ENCODE measurements at places on chromosomes 3 and 15.

- DNase-seq, result no peak
Measured at GRCh38 chr15:69767191-69767590, 314.6 kb downstream of the RPLP1 start.

DNA sequence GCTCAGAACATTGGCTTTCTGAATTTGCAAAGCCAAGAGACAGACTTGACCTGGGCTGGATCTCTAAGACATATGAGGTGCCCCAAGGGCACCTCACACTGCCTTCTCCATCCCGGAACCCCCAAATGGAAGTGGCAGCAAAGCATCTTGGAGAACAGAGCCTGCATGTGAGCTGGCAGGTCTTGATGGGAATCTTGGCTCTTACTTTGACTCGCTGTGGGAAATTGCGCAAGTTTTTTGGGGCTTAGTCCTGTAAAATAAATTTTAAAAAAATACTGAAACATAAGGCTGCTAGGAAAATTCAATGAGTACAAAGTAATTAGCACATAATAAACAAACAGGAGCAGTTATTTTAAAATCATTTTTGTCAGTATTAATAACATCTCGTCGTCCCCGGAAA lies 13.7 kb upstream of the SEC22A start:
- DNase-seq, result no peak

DNA sequence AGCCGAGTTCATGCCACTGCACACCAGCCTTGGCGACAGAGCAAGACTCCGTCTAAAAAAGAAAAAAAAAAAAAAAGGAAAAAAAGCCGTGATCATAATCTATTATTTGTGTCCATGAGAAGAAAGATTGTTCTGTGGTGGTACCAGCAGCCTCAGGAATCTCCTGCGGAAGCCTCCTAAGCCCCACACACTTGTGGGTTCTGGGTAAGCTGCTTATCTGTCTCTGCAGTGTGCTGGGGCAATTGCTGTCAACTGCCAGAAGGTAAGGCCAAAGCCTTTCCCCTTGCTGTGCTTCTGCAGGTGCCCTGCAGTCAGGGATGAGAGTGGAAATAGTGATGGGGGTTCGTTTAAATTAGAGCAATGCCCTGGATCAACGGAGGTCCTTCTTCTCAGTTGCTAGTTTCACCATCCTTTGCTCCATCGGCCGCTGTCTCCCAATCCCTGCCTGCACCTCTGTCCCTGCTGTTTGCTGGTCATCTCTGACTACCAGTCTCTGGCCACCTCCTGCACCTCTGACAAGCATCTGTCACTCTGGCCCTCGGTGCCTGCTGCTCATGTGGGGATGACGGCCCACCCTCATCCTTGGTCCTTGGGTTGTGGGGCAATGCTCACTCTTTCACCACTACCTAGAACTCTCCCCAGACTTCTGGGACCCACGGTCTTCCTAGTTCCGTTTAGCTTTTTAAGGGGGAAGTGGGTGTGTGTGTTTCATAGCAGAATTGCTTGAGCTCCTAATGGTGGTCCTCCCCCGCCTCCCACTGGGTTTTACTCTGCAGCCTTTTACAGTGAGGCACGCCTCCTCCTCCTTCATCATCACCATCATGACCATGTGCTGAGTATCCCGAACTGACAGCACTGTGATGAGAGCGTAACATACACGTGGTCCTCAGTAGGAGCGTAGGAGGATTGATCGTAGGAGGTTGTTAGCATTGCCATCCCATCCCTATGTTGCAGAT lies 25.5 kb downstream of the CHRD start:
- no peak for DNase-seq

GRCh38 chr3:170102431-170102830 lies 64.6 kb downstream of the GPR160 start:
- no peak for DNase-seq

DNA sequence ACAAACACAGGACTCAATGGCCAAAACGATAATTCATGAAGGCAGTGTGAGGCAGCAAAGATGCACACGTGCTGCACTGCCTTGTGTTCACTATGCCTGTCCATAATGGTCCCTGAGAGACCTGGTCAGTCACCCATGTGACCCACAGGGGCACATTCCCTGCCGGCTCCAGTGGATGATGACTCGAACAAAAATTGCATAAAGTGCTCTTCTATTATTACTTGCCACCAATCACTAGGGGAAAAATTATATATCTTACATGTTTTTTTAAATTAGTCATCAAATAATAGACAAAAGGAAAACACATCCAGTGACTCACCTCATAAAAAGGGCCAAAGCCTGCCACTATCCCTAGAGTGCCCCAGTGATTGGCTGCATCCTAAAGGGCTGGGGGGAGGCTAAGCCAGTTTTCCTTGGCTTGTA lies 47.5 kb downstream of the UBP1 start:
- DNase-seq, result no peak

DNA sequence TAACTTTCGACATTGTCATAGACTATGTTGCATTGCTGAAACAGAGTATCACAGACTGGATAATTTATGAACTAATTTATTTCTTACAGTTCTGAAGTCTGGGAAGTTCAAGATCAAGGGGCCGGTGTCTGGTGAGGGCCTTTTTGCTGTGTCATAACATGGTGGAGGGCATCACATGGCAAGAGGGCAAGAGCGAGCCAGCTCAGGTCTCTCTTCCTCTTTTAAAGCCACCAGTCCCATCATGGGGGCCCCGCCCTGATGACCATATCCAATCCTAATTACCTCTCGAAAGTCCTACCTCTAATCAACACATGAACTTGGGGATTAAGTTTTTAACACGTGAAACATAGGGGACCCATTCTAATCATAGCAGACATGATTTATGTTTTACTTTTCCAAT lies 33.5 kb upstream of the DCUN1D1 start:
- DNase-seq, result no peak

DNA sequence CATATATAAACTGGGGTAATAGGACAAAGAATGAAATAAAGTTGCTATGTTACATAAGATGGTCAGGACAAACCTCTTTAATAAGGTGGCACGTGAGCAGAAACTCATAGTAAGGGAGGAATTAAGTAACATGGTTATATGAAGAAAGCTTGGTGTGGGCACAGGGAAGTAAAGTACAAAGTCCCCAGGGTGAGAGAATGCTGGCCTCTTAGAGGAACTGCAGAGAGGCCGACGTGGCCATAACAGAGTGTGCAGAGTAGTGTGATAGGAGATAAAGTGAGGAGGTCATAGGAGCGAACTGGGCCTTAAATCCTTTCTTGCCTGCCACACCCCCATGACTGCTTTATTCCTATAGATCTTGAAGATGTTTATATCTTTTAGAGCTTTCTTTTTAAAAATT lies 17.4 kb upstream of the RBMS3 start:
- no peak for DNase-seq

Measured in stimulated activated CD4-positive, alpha-beta T cell treated with anti-CD3 and anti-CD28 coated beads, Interleukin-15, amount 100 ng/mL, for 24 hours (primary cell).